ENCODE measurements at places on chromosomes 3 and 15.

GRCh38 chr3:87780811-87781210, 278.0 kb downstream of the CGGBP1 start:
- DNase-seq = no peak

DNA sequence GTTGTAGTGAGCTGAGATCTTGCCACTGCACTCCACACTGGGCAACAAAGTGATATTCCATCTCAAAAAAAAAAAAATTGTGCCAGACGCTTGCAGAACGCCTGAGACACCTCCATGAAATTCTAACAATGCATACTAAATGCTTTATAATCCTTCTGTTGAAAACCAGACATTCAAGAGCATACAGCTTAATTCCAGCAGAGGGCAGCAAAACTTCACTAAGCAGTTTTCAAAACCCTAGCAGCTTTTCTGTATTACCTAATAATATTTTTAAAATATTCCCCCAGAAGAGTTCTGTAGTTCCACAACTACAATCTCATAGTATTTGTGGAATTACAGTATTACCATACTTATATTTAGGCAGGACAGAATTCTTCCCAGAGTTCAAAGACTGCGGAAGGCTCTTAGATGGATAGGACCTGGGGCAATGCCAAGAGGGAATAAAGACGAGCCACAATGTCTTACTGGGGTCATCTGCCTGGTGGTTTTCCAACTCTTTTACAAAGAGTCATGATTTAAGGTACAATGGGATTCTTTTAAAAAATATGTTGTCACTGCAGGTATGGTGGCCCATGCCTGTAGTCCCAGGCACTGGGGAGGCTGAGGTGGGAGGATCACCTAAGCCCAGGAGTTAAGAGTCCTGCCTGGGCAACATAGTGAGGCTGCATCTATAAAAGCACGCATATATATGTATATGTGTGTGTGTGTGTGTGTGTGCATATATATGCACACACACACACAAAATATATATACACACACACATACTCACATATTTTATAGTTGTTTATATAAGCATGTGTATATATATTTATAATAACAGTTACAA, 19.6 kb upstream of the TASOR start:
- no peak for DNase-seq

DNA sequence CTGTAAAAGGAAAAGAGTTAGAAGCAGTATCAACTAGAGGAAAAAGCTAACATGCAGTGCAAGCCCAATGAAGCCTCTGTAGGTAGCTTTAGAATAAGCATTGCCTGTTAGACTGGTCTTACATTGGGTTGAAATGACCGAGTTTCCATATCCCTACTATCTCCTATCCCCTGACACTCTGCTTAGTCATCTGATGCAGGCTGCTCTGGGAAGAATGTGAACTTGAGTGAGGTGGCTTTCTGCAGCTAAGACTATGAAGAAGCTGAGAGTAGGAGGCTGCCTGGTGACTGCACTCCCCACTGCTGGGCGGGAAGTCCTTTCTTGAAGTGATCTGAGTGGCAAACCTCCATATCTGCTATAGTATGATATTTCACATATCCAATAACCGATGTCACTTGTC, 64.7 kb downstream of the OXSM start:
- DNase-seq = no peak

DNA sequence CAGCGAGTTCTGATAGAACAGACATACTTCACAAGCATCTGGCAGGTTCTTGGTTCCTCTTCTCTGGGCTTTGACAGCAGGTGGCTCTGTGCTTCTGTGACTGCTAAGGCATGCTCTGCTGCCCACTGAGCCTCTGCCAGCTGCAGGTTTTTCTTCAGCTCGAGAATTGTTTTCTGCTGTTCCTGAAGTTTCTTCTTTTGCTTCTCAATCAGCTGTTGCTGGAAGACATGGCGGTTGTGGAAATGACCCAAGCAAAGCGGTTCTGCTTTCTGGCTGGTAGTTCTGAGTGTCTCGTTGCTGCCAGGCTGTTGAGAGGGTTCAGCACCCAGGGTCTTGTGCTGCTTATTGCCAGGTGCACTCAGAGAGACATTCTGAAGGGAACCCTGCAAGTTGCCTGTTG, 50.8 kb downstream of the CCDC191 start:
- DNase-seq = no peak

GRCh38 chr3:10996345-10997013, 3.9 kb downstream of the SLC6A1 start:
- no peak for DNase-seq

DNA sequence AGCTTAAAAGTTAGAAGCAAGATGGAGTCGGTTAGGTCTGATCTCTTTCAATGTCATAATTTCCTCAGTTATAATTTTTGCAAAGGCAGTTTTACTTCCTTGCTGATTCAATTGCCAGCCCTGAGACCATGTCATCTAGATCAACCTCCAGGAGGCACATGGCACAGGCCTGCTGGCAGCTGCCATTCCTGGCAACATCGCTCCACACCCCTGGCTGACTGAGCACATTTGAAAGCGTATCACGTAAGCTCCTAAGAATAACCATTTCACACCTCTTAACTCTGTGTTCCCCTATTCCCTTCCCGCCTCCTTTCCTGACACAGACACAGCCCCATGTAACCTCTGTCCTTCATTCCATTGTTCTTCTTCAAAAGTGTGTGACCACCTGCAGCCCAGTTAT, 313.9 kb upstream of the CTNNB1 start:
- no peak for DNase-seq

GRCh38 chr15:78767331-78767951, 43.8 kb downstream of the ADAMTS7 start:
- DNase-seq = no peak

- DNase-seq = no peak
Measured at GRCh38 chr3:184952671-184953070, 140.7 kb downstream of the VPS8 start.

- no peak for DNase-seq
Measured at GRCh38 chr15:57916695-57917094, 148.8 kb downstream of the ALDH1A2 start.

DNA sequence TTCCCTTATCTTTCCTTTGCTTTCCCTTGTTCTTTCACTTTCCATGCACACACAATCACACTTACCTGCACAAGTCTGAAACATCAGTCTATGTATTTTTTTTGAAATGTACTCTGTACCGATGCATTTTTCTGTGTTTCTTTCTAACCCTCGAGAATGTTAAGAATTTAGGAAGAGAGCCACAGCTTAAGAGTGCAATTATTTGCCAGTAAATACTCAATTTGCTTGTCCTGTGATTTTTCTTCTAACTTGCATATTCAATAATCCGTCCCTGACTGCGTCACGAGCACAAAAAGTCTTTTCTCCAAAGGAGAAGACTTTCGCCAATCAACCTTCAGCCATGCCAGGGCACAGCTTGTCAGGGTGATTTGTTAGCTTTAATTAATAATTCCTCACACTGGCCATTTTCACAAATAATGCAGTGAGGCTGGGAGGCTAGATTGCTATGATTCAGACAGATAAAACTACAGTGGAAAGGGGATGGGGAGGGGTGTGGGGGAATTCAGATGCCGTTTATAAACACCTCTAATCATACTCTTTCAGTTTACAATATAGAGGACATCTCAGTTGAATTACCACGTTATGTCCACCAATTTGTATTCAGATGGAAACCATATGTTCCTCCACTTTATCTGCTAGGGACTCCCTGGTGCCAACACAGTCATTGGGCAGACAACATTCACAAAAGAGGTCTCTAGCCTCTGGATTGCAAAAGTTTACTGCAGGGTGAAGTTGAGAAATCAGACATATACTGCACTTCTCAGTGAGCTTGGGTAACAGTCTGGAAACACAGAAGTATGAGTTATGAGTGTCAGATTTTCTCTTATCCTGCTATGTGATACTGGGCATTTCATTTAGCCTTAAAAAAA, 388.0 kb downstream of the ZBTB20 start:
- DNase-seq = no peak

DNA sequence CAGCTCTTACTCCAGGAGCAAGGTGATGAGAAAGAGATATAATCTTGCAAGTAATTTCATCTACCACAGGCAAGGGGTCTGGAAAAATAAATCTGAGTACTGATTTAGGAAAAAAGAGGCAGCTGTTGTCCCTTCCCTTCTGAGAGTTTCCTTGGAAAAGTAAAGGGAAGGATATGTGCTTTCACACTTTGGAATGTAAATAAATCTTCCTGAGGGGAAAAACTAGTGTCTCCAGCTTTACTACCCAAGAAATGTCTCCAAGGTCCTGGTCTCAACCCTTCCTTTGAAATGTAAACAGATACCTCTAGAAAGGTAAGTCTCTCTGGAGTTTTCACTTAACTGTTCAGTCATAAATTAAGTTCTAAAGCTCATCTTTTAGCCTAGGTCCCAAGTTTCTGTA, 102.6 kb downstream of the DPH6 start:
- DNase-seq = no peak

DNA sequence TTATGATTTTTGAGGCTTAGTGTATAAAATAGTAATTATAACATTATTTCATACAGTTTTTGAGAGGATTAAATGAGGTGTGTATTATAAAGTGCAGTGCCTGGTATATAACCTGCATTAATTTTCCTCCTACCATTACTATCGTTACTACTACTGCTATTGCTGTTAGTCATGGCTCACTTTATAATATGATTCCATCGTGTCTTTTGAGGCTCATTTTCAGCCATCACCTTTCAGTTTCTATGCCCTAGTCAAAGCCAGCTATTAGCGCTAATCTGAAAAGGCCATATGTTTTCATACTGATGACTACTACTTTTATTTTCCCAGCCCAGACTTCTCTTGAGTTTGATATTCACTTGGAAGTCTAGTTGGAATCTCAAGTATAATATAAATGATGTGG, 5.5 kb downstream of the MEF2A start:
- DNase-seq = no peak

DNA sequence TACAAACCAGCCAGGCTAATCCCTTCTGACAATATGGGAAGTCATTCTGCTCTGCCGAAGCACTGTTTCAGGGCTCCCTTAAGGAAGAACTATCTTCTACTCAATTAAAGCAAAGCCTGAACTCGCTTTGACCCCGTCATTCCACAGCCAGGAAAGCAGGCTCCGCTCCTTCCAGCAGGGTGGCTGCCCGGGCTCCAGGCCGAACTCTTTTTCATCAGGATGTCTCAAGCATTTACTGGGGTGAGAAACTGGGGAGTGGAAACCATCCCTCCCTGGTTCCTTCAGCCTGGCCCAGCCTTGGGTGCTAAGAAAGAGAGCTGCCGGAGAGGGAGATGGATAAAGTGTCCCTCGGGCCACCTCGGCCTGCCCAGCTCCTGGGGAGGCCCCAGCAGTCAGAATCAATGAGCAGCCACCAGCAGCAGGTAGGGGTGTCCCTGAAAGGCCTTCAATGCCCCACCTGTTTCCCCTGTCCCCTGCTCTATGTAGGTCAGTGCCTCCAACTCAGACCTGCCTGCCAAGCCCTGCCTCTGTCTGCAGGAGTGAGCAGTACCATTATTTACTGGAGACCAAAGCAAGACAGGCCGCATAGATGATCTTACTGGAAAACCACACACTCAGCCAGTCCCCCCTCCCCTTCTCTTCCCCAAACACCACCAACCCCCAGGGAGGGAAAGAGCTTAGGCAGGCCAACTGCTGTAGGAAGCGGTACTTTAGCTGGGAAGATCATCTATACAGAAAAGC, 225.6 kb upstream of the TLE3 start:
- DNase-seq = no peak

DNA sequence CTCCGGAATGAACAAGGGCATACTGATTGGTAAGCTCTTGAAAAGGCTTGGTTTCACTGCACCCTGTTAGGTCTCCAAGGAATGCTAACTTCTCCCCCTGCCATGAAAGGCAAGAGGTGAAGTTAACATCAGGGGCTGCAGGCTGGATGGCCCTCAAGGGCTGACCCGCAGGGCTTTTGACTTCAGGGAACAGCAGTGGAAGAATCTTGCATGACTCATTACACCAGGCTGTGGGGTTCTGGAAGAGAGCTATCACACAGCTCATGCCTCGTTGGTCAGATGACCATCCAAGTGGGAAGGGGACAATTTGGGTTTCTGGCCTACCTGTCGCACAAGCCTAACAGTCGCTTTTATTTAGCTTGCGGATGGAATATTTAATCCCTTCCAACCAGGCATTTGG, 23.6 kb upstream of the ATG7 start:
- no peak for DNase-seq
